ENCODE measurements at places on chromosomes 4 and X. TPM values are rescaled to one million over a fixed set of nuclear protein-coding genes. Genes with fewer than 3 reads are reported as not detected.

- no peak for DNase-seq
Observed at GRCh38 chr4:156098805-156099204, 145.1 kb upstream of the CTSO start.

TLR10 gene
- total RNA-seq: not detected

DNA sequence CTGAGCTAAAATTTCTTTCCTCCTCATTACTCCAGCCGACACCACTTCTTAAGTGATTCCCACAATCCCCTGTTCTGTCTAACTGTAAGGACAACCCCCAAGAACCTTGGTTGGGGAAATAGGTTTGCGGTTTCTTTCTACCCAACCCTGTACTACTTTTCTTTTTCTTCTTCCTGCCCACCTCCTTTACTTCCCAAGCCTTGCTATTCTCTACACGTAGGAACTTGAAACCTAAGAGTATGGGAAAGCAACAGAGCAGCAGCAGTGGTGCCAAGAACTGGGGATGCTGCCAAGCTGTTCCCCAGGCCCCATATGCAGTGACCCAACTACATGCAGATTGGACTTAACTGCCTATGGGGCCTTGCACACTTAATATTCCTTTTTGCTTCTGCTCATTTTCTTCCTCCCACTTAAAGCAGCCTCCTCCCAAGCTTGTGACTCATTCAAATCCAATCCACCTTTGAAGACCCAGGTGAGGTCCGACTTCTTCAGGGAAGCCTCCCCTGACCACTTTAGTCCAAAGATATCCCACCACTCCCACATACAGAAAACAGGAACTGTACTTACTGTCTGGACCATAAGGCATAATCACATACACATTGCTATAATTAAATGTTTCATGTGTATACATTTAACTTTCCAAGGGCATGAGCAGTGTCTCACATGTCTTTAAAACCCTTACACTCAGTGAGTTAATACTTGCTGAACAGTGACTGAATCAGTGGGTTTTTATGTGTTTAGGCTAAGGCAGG is 1.7 kb downstream of the FAM120C start:
- DNase-seq: no peak

DNA sequence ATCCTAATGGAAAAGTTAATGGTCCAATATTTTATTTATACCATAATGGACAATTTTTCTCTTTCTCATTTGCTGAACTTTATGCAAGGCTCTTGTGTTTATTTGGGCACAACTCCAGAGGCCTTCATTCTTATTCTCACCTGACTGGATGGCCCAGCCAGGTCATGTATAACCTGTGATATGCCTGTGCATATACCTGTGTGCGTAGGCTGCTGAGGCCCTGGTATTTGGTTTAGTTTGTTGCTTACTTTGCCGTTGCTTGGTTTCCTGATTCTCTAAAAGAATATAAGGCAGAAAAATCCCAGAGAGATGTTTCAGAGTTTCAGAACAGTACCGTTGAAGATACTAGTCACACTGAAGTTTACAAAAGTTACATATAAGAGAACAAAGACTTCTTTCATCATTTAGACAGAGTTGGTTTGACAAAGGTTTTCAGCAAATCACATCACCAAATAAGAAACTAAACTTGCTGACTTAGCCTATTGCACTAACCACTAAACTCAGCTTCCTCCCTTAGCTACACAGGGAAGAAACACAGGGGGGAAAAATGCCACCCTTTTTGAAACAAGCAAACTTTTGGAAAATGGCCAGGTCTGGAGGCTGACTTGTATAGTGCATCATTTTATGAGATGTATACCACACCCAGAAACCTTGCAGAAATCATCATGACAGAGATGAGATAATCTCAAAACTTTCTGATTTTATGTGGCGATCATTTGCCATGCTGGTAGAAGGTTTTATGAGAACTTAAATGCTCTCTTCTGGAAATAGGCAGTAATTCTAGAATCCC is 248.5 kb downstream of the GRIA3 start:
- no peak for DNase-seq

CXCL10 gene
- 1.6 TPM for total RNA-seq

GAGE12J gene
- total RNA-seq: not detected

GRCh38 chr4:163662768-163663167 is 168.3 kb downstream of the TMA16 start:
- no peak for DNase-seq
